ENCODE measurements at places on chromosomes 2 and 18.

DNA sequence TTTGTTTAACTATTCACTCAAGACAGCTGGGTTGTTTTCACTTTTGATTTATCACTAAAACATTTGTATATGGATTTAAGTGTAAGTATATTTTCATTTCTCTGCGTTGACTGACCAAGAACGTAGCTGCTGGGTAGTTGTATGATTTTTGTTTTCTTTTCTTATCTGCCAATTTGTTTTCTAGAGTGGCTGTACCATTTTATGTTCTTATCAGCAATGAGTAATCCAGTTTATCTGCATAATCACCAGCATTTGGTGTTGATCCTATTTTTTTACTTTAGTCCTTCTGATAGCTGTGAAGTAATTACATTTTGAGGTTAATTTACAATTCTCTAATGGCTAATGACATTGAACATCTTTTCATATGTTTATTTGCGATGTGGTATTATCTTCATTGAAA lies 1178.4 kb upstream of the TMEFF2 start:
- no peak for DNase-seq

- DNase-seq, result no peak
Measured at GRCh38 chr2:168191955-168192785, 55.2 kb downstream of the STK39 start.

- DNase-seq, result no peak
Measured at GRCh38 chr18:10261344-10262276, 192.8 kb upstream of the APCDD1 start.

DNA sequence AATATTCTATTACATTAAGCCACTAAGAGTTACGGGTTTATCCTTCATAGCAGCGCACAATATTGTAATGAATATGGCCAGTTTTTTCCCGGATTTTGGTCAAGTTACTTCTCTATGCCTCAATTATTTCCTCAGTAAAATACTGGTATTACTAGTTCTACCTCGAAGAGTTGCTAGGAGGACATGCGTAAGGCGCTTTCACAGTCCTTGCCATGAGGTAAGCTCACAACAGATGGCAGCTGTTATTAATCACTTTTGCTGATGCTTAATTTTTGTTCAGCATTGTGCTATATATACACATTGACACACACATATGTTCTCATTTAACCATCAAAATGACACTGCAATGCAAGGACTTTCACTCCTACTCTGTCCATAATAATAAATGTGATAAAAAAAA lies 101.5 kb downstream of the SCG2 start:
- DNase-seq, result no peak

DNA sequence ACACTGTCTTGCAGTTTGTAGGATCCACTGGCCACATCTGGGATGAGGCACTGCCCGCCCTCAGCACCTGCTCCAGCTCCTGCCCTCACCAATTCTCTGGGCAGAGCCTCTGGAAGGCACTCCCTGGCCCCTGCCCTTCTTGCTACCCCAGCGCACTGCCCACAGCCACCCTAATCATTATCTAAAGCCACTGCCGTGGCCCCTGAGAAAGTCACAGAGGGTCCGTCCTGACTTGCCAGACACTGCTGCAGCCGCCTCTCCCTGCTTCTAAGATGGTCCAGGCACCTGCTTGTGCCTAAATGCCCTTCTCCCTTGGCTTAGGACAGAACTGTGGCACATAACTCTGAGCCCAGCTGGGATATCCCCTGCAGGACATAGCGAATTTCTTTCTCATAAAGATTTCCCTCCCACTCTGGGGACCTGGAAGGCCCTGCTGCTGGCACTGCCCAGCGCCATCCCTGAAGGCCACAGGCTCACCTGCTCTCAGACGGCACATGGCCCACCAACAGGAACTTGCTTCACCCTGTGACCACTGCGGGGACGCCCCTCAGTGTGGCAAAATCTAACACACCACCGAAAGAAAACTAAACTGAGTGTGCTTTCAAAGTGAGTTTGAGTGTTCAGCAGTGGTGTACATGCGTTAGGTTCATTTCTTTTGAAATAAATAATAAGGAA lies 244.9 kb downstream of the HDAC4 start:
- DNase-seq, result no peak

GRCh38 chr2:5926871-5927512 lies 234.8 kb downstream of the SOX11 start:
- no peak for DNase-seq

DNA sequence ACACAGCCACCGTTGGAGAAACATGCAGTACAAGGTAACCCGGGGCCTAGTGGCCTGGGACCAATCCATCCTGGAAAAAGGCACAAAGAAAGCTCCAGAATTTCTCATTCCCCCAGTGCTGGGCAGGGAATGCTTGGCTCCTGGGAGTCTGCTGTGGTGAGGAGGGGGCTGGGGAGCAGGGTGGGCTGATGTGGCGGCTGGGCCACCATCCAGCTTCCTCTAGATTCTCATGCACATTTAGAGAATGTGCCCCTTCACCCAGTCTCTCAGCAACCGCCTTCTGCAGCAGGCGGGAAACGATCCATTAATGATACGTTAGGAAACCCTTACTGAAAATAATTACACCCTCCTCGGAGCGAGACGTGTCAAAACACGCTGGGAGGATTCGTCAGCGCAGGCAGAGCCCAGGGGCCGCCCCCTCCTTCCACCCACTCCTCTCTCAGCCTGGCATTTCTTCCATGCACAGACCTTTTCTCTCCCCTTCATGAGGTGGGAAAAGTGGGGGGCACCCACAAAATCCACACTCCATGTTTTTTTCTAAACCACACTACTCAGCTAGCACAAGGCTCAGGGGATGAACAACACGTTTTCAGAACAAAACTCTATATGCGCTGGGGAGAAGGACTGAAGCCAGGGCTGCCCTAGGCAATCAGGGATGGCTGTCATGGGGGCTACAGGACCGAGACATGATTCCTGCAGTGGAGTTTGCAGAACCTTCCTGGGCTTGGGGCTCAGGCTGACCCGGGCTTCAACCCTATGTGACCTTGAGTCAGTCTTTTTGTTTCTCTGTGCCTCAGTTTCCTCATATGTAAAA lies 56.1 kb upstream of the SMAD7 start:
- DNase-seq, result no peak

- no peak for DNase-seq
Measured at GRCh38 chr2:52597346-52597745, 1170.3 kb upstream of the CHAC2 start.

DNA sequence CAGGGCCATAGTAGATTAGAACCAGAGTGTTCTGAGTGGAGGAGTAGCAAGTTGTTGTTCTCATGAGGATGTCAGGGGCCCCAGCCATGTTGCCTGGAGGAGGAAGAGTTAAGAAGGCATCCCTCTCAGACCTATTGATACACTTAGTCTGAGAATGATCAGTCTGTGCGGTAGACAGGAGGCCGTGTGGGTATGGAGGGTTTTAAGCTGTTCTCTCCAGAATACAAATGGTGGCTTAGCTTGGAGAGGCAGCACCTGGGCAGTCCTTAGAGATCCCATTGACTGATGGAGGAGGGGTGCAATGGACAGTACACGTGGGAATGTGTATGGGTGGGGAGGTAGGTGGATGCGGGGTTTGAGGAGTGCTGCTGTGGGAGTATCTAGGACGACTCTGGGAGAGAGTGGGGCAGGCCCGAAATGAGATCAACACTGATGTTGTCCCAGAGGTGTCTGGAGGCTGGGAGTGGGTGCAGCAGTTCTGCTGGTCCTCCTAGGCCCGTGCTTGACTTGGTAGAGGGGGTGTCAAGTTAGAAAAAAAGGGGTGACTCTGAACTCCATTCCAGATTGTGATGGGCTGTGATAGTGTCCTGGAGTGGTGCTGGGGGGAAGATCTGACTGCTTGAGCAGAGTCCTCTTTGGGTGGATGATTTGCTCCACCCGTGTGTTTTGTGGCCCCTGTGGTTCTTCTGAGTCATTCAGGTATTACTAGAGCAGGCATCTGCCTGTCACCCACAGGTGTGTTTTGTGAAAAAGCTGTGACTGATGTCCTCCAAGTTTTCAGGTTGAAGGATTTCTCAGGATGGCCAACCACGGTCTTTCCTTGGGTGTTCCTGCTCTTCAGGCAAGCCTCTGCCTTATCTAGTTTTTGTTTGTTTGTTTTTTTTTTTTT lies 44.7 kb downstream of the C2orf42 start:
- no peak for DNase-seq

DNA sequence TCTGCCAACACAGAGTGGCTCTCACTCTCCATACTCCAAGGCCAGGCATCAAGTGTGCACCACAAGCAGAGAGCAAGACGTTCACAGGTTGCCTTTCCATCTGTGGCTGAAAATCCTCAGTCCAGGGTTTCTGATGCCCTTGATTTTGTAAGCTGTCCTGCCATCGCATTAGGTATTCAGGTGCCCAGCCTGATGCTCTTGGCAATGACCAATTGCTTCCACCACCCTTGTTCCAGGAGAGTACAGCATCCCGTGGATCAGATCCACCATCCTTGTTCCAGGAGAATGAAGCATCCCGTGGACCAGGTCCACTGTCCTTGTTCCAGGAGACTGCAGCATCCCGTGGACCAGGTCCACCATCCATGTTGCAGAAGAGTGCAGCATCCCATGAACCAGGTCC lies 133.4 kb upstream of the GPC1 start:
- no peak for DNase-seq

- no peak for DNase-seq
Measured at GRCh38 chr2:43729491-43730174, 44.2 kb upstream of the DYNC2LI1 start.

DNA sequence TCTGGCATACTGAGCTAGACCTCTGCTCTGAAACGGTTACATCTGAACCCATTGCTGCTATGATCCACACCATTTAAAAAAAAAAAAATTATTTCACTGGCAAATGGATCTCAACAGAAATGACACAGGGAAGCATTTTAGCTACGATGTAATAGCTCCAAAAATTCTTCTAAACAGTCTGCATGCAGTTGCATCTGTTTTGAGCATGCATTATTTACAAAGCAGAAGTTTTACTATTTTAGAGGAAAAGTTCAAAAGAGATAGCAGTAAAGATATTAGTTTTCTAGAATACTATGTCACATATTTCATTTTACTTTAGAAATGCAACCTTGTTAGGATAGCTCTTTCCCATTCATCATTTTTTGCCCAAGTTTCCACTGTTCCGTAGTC lies 265.7 kb downstream of the MEIS1 start:
- no peak for DNase-seq

DNA sequence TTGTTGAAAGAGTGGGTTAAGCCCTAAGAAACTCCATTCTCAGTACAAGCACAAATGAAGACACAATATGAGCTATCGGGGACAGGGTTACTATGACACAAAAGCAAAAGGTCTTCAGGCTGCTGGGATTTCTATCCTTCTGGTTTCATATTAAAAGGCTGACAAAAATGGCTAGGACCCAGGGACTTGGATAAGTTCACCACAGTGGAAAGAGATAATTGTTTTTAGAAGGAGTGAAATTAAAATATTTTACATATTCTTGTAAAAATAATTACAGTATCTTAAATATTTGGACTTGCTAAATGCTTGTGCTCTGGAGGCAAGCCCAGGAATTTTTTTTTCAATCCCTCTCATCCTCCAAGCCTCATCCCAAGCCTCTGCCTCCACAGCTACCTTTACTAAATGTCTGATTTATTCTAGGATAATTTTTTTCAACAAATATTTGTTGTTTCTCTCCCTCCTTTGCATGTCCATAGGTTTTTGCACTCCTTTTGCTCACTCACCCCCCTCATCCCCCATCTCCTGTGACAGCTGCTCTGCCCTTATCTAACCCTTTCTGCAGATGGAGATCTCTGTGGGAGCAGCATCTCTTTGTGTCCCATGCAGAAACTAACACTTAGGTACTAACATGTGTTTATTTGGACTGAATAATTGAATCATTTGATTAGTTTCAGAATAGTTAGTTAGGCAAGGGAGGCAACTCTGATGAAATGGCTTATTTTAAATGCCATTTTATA lies 47.8 kb upstream of the NABP1 start:
- no peak for DNase-seq

GRCh38 chr18:22711192-22711685 lies 221.9 kb upstream of the RBBP8 start:
- DNase-seq, result no peak

DNA sequence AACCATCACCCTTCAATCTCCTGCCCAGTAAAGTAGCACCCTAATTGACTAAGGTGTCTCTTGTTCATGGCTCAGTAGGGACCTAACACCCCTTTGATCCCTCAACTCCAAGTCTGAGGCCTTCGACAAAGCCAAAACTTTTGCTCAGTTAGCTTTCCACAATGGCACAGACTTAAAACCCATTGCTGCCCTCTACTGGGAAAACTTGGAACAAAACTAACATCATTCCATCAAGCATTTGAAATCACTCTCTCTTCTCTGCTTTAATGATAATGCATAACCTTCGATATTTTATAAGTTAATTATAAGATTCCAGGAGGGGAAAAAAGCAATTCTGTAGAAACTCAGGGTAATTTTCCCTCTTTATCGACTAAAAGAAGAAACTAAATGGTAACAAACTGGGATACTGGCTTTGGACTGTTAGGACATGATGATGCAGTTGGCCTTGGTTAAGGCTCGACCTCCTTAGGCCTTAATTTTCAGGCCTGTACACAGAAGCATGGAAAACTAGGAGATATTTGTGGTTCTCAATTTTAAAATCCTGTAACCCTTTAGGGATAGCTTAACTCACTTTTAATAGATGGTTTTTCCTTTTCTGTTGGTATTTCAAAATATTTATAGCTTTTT lies 127.8 kb downstream of the STK39 start:
- DNase-seq, result peak; percentile 11

GRCh38 chr2:55906993-55907392 lies 16.6 kb downstream of the EFEMP1 start:
- DNase-seq, result no peak

DNA sequence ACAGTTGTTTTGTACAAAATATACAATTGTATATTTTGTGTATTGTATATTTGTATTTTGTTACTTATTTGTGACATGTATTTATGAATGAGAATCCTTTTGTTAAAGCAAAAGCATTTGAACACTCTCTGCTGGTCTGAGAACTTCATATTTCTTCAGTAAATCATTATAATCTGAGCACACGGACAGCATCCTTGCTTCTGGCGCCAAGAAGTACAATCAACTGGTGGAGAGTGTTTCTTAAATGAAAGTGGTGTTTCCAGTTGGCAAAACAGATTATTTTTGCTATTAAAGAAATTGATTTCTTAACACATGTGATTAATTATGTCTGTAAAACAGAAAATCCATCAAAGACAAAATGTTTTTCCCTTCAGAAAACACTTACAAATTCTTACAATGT lies 95.1 kb upstream of the COPS8 start:
- DNase-seq, result no peak

DNA sequence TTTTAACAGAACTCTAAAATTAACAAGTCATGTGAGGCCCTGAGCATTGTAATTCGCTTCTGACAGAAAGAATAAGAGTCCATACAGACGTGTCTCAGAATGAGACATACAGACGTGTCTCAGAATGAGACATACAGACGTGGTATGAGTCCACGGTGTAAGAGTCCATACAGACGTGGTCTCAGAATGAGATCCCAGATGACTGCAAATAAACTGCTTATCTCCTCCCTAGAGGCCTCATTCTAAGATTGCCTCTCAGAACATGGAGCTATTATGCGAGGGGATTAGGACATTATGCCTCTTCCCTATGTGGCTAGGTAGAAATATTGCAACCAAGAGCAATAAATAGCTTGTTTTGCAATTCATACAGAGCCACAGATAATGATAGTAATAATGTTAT lies 63.9 kb downstream of the NEB start:
- no peak for DNase-seq
